ENCODE measurements at places on chromosomes 12 and 14.

GRCh38 chr12:104305349-104305748 is 1.8 kb downstream of the EID3 start:
- no peak for DNase-seq

- no peak for DNase-seq
These were observed 22.2 kb downstream of the ST8SIA1 start for GRCh38 chr12:22312336-22312735.

GRCh38 chr12:92020983-92021665 is 124.5 kb downstream of the BTG1 start:
- DNase-seq = no peak

DNA sequence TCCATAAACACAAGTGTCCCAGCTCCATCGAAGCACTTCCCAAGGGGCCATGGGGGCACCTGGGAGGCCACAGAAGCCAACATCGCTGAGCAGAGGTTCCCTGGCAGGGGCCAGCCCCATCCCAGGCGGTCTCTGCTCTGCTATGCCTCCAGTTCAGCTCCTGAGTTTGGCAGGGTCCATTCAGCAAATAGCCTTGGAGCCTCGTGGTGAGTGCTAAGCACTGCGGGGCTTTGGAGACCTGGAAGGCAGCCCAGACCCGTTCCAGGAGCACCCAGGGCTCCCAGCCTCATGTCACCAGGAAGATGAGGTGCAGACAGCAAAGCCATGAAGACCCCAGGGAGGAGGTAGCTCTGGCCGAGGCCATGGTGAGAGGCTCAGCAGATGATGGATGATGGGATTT is 109.5 kb downstream of the LGMN start:
- no peak for DNase-seq

DNA sequence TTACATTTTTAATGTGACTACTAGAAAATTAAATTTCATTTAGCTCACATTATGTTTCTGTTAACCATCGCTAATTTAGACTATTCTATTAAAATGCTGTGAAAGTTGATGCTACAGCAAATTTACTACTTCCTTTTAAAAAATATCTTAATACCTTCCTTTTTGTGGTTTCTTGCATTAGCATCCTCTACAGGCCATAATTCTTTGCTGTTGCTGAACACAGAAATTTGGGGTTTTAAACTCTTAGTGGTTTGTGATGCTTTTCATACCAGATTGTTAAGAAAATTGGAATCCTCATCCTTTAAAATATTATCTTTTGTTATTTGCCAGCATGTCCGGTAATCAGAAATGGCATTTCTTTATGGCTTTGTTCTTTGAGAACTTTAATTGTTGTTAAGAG is 18.1 kb downstream of the WNK1 start:
- DNase-seq = no peak

- no peak for DNase-seq
These were observed 141.8 kb downstream of the VRK1 start for GRCh38 chr14:96938946-96939345.

- DNase-seq = no peak
These were observed 35.8 kb upstream of the FBXO33 start for GRCh38 chr14:39467889-39468524.

- DNase-seq = no peak
These were observed 34.9 kb upstream of the DDHD1 start for GRCh38 chr14:53187921-53188463.

DNA sequence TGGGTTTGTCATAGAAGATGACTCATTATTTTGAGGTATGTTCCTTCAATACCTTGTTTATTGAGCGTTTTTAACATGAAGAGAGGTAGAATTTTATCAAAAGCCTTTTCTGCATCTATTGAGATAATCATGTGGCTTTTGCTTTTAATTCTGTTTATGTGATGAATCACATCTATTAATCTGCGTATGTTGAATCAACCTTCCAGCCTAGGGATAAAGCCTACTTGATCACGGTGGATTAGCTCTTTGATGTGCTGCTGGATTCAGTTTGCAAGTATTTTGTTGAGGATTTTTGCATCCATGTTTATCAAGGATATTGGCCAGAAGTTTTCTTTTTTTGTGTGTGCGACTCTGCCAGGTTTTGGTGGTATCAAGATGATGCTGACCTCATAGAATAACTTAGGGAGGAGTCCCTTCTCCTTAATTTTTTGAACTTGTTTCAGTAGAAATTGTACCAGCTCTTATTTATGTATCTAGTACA is 602.6 kb downstream of the SNAPC1 start:
- DNase-seq = no peak

- DNase-seq = no peak
These were observed 26.0 kb downstream of the MYBPC1 start for GRCh38 chr12:101620762-101621133.

GRCh38 chr14:94583557-94583956 is 2.3 kb downstream of the SERPINA5 start:
- no peak for DNase-seq

DNA sequence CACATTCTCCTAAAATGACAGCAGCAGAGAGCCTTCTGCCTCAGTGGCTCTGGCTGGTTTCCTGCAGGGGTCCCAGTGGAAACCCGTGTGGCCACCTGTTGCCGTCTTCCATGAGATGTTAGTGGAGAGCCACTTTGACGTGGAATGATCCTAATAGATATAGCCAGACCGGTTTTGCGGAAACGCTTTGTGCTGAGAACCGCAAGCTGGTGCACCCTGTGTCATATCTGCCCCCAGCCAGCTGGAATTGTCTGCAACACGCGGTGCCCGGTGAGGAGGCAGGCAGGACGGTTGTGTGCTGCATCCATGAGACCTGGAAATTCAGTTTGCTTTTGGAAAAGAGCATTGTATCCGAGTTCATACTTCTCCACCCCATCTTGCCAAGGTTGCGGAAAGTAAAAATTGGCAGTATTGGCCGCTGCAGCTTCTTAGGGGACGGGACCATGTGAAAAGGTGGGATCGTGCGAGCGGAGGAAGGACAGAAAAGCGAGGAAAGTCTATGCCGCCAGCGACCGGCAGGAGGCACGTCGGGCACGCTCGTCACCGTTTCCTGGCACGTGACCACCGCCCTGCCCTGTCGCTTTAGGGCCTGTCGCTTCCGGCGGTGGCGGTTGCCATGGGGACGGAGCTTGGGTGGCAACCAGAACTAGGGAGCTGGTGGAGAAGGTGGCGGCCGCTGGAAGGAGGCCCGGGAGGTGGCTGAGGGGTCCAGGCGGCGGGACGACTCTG is at the start of gene CFAP251:
TSS of gene CFAP251 (plus strand) at position 643 of the 729 bp plus-strand sequence. CDS start 2,714 bp downstream, outside the sequence.
- DNase-seq = peak; percentile 86

DNA sequence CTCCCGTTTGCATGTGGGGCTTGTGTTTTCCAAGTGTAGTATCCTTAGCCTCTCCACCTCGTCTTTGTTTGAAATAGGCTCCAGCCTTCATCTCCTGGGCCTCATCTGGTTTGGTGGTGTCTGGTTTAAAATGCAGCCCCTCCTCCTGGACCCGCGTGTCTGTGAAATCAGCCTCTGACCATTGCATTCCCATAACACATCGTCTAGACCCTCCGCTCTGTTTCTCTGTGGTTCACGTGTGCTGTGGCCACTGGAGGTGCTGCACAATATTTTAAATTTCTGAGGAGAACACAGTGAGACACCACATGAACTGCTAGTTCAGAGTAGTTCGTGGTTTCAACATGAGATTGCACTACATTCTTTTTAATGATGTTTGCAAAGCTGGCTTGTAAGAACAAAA is 35.6 kb downstream of the UBE3B start:
- DNase-seq = no peak

DNA sequence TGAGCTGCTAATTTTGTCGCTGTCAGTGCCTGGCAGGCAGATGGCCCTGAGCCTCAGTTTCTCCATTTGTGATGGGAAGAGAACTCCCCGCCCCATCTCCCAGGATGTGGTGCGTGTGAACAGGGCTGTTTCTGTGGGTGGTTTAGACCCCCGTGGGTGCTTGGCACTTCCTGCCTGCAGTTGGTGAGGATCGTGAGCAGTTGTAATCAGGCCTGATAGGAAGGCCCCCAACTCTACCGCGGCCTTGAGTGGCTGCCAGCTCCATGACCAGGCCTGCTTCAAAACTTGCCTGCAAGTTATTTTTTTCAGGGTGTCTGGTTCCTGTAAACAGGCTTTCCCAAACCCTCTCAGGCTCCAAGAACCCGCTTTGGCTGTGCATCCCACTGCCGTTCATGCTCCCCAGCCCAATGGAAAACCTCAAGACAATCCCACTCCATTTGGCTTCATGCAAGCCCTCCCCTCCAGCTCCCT is 138.4 kb downstream of the ZFP36L1 start:
- no peak for DNase-seq

DNA sequence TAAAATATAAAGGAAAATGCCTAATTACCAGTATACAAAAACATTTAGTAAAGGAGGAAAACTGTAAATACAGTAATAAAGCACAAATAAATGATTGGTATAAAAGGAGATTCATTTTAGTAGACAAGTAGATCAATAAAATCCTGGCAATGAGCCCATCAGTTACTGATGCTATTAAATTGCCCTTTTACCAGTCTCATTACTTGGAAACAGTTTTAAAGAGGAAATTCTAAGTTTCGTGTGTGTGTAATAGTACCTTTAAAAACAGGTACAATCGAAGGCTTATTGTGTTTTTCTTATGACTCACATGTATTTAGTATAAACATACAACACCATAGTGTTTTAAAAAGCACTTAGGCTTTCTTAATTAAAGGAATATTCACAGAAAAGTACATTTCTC is 46.4 kb upstream of the SYT10 start:
- DNase-seq = no peak

GRCh38 chr12:4630262-4630661 is 18.6 kb downstream of the AKAP3 start:
- no peak for DNase-seq

- DNase-seq = no peak
These were observed 370.6 kb downstream of the KCNH5 start for GRCh38 chr14:62674563-62675237.
